ENCODE measurements at places on chromosomes 5 and 9.

- DNase-seq, result no peak
Observed at GRCh38 chr5:79859588-79859987, 131.5 kb downstream of the MTX3 start.

GRCh38 chr5:80048084-80048780 is 13.1 kb downstream of the THBS4 start:
- DNase-seq, result no peak

GRCh38 chr5:132770476-132771159 is 6.4 kb downstream of the SEPTIN8 start:
- no peak for DNase-seq

DNA sequence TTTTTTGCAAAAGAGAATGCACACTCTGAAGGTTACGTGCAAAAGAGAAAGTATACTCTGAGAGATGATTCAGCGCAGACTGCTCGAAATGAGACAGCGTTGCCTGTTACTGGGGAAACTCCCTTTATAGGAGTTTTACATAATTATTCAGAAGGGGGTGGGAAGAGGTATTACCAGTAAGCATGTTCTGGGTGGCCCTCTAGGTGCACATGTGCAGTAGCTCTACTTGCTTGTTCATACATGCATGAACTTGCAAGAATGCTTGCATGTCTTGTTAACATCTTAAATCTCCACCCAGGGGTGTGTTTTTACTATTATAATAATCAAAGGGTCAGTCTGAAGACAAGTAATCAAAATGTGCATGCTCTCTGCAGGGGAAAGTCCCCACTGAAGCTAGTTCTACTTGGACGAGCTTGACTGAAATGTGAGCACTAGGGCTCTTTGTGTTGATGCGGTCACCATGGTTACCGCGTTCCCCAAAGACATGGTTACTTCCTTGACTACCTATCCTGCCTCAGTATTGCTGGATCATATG is 75.5 kb downstream of the SGCD start:
- peak; percentile 79 for DNase-seq

GRCh38 chr9:10112070-10112469 is 500.7 kb downstream of the PTPRD start:
- DNase-seq, result no peak

- DNase-seq, result peak; percentile 34
Observed at GRCh38 chr5:150625164-150625535, 15.3 kb upstream of the SYNPO start.

DNA sequence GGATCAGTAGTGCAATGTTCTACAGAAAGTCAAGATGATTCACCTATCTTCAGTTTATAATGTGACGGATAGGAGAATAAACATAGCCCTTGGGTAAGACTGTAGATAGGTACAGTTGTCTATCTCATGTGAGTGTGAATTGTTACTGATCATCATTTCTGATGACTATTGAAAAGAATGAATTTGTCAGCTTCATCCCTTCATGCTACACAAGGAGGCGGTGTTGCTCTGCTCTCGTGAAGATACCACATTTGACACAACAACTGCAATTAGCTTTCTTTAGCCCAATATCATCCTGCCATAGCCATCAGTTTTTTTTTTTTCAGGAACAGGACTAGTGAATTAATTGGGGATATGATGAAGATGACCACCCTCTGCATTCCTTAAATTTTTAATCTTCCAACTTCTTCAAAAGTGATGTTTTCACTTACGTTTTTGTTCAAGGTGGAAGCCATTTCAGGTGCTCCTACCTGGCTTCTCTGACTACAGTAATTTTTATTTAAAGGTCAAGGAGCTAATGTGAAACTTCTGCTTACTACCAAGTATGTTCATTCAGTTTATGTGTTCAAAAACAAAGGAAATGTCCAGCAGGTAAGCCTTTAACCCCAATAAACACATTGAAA is 152.9 kb upstream of the MOCS2 start:
- peak; percentile 44 for DNase-seq

GRCh38 chr5:160250226-160250625 is 20.9 kb downstream of the FABP6 start:
- no peak for DNase-seq
